ENCODE measurements at places on chromosomes 4 and X. TPM values are rescaled to one million over a fixed set of nuclear protein-coding genes. Genes with fewer than 3 reads are reported as not detected.

- peak; percentile 33 for DNase-seq
These were observed 38.1 kb upstream of the NOCT start for GRCh38 chr4:138977524-138977923.

GRCh38 chr4:159016593-159017024, 86.3 kb upstream of the RAPGEF2 start:
- DNase-seq = no peak

CYP2U1 gene
- total RNA-seq = 4.0 TPM

CSAG1 gene
- total RNA-seq = not detected

DNA sequence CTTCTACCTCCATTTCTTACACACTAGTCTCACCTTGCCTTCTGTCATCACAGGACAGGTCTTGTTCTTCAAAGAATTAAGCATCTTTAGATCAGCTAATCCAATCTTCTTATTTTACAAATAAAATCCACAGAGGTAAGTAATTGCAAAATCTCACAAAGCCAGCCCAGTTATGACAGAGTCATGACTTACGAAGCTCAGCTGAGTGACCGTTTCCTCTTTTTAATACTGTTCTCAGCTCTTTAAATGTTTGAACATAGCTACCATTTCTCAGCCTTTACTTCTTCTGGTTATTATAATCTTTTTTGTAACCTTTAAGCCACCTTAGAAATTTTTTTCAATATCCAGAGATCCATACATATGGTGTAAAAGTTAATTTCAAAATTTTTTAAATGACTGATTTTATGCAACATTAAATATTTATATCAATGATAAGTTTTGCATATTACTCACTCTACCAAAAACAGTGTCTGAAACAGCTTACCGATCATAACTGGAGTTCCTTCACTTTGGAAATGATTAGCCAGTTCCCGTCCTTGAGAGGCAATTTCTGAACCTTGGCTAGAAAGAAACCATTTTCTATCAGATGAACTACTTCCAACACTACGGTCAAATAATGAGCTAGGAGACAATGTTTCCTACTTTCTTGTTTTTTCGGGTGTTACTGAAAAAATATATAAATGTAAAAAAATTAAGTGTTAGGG, 8.8 kb downstream of the ANKRD37 start:
- no peak for DNase-seq

WNK3 gene
- 0.38 TPM for total RNA-seq

DNA sequence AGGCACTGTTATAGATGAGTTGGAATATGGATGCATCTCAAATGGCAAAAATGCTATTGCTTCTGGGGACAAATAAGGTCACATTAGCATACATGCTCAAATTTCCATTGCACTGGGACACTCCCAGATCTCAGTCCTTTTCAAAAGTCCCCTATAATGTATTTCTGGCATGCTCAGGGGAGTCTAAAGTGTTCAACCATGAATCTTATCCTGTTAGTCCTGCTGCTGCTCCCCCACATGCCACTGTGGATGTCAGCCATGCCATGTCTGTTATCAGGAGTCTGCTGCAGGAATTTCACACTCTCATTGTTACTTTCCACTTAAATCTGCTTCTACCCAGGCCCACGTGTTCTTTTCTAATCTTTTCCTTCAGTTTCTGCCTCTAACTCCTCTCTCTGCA, 1000.6 kb downstream of the CCSER1 start:
- no peak for DNase-seq

C4orf33 gene
- 3.0 TPM for total RNA-seq

GRCh38 chr4:142596595-142596994, 249.5 kb downstream of the INPP4B start:
- no peak for DNase-seq

- DNase-seq = no peak
These were observed 5.7 kb downstream of the AFM start for GRCh38 chr4:73487233-73487632.

GRCh38 chrX:23784470-23785331, 1.7 kb downstream of the SAT1 start:
- DNase-seq = no peak

- no peak for DNase-seq
These were observed 726.5 kb downstream of the FAM133A start for GRCh38 chrX:94400488-94400887.

GRCh38 chrX:51461053-51462044, 35.0 kb downstream of the NUDT11 start:
- peak; percentile 41 for DNase-seq

- peak; percentile 59 for DNase-seq
These were observed 2.4 kb upstream of the SH3KBP1 start for GRCh38 chrX:19889582-19890342.

GRCh38 chr4:10875144-10875799, 190.7 kb upstream of the CLNK start:
- no peak for DNase-seq

DNA sequence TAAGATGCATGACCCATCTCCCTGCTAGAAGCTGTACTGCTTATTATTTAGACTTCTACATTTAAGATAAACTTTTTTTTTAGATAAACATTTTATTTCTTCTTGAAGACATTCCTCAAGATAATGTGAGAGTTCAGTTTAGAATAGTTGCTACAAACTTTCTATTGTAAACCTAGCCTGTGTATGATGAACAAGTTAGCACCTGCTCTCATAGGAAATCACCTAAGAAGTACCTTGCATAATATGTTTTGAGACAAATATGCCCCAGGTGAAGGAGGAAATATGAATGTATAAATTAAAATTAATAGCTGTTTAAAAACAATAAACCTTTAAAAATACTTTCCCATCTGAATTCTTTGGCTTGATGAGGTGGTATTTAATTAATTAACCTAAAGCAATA, 35.6 kb downstream of the RASGEF1B start:
- no peak for DNase-seq

DNA sequence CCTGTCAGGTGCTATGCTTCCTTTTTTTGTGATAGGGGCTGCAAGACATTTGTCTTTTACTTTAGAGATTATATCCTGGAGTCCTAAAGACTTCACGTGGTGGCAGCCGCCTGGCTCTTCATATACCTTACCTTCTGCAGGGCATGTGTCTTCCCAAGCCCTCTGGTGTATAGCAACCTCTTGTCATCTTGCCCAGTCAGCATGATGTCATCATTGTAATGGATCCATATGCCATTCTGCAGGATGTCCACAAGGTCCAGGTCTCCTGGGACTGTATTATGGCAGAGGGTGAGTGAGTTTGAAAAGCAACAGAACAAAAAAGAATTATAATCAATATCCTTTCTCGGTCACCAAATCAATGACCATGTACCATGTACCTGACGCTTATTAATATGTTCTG, 82.2 kb upstream of the SCOC start:
- DNase-seq = no peak
